ENCODE measurements at places on chromosomes 2 and 18. TPM values are rescaled to one million over a fixed set of nuclear protein-coding genes. Genes with fewer than 3 reads are reported as not detected.

The HOXD9 gene
- 1.1 TPM for total RNA-seq

The STON1 gene
- total RNA-seq: 0.39 TPM

The CNTNAP5 gene
- not detected for total RNA-seq

The TDRD15 gene
- not detected for total RNA-seq

The GLI2 gene
- total RNA-seq: 16.8 TPM

The CFAP221 gene
- total RNA-seq: 0.14 TPM

The PID1 gene
- total RNA-seq: 4.1 TPM

The TLX2 gene
- total RNA-seq: 0.28 TPM

The POTEI gene
- 0.01 TPM for total RNA-seq

The RBM43 gene
- total RNA-seq: 3.1 TPM

The NEB gene
- 0.20 TPM for total RNA-seq

The GPBAR1 gene
- 0.28 TPM for total RNA-seq

The PLCD4 gene
- total RNA-seq: 0.80 TPM

The CNGA3 gene
- total RNA-seq: 0.02 TPM

The SERPINB10 gene
- not detected for total RNA-seq

The DAPL1 gene
- total RNA-seq: 0.16 TPM

The PLEKHH2 gene
- total RNA-seq: 2.1 TPM

The CFAP65 gene
- 0.17 TPM for total RNA-seq

The SERPINB12 gene
- total RNA-seq: not detected

The GAD1 gene
- total RNA-seq: 0.34 TPM

The KRTCAP3 gene
- total RNA-seq: 0.72 TPM

The SPC25 gene
- total RNA-seq: 19.4 TPM

The AQP12B gene
- not detected for total RNA-seq

The C1GALT1C1L gene
- 2.6 TPM for total RNA-seq

The SAP130 gene
- 10.8 TPM for total RNA-seq

The LNPK gene
- total RNA-seq: 12.6 TPM

The DPP4 gene
- 0.69 TPM for total RNA-seq

The ATP6V1B1 gene
- total RNA-seq: 2.3 TPM

The ITGB6 gene
- 0.87 TPM for total RNA-seq

The NPPC gene
- 0.42 TPM for total RNA-seq

The PCARE gene
- total RNA-seq: not detected

The FAM136A gene
- total RNA-seq: 93.2 TPM

The SRD5A2 gene
- 0.02 TPM for total RNA-seq

The CSRNP3 gene
- not detected for total RNA-seq

The COLEC11 gene
- total RNA-seq: 0.53 TPM

The NOSTRIN gene
- total RNA-seq: 1.2 TPM

Measured in A549 treated with AZD2906 at 1 μM for 4 hours (cell line).